ENCODE measurements at places on chromosomes 1 and 21.
A peak's percentile ranks its signal among the peaks of the same experiment; 100 is the strongest.

GRCh38 chr1:38297842-38298241, 251.2 kb upstream of the POU3F1 start:
- DNase-seq = no peak

DNA sequence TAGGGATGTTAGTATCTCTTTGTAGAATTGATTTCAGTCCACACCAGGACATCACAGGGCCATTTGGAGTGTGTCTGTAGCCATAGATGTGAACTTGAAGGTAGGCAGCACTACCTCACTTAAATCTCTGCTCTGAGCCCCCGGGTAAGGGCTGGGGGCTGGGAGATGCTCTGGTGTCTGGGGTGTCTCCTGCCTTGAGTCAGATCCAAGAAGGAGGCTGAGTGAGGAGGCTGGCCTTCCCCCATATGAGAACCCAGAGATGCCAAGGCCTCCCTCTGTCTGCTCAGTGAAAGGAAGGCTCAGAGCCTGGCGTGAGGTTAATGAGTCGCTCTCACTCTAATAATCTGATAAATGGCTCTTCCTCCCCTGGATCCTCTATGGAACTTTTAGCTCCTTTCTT, 161.6 kb downstream of the ACTL8 start:
- no peak for DNase-seq

- no peak for DNase-seq
Measured at GRCh38 chr21:32096411-32096810, 182.4 kb downstream of the MIS18A start.

GRCh38 chr1:31776516-31776915, 12.4 kb upstream of the ADGRB2 start:
- no peak for DNase-seq

GRCh38 chr1:209855623-209856022, 27.9 kb downstream of the UTP25 start:
- DNase-seq = no peak

GRCh38 chr1:190849346-190849745, 371.7 kb upstream of the BRINP3 start:
- no peak for DNase-seq

DNA sequence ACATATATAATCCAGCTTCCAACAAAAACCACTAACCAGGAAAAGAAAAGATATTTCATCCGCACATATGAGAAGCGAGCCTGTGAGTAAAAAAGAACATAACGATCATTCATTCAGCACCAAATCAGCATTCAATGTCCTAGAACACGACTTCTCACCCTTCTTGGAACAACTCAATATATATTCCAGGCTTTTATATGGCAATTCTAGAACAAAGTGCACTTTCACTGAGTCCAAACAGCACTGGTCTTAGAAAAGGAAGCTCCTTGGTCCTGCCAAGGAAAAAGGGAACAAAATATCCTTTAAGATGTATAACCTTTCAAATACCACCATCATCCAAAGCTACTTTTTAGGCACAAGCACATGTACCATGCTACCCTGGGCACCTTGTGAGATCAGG, 44.5 kb downstream of the RPL5 start:
- DNase-seq = no peak

DNA sequence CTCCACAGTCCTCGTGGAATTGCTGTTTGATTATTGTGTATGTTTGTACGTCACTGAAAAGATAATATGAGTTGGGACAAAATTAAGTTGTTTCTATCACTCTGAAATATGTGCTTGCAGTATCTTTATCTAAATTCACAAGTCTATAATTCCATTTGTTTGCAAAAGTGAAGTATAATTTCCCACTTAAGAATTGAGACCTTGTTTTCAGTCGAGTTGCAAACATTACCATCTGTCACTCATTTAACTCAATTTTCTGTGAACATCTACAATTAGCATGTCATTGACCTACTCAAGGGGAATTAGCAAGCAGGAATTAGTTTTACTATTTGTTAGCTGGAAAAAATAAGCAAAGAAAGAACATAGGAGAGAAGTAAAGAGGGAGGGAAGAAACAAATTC, 195.8 kb downstream of the TPR start:
- no peak for DNase-seq

- DNase-seq = no peak
Measured at GRCh38 chr1:225691861-225692516, 39.1 kb upstream of the ENAH start.

GRCh38 chr1:186022184-186022583, 288.0 kb downstream of the HMCN1 start:
- DNase-seq = no peak

DNA sequence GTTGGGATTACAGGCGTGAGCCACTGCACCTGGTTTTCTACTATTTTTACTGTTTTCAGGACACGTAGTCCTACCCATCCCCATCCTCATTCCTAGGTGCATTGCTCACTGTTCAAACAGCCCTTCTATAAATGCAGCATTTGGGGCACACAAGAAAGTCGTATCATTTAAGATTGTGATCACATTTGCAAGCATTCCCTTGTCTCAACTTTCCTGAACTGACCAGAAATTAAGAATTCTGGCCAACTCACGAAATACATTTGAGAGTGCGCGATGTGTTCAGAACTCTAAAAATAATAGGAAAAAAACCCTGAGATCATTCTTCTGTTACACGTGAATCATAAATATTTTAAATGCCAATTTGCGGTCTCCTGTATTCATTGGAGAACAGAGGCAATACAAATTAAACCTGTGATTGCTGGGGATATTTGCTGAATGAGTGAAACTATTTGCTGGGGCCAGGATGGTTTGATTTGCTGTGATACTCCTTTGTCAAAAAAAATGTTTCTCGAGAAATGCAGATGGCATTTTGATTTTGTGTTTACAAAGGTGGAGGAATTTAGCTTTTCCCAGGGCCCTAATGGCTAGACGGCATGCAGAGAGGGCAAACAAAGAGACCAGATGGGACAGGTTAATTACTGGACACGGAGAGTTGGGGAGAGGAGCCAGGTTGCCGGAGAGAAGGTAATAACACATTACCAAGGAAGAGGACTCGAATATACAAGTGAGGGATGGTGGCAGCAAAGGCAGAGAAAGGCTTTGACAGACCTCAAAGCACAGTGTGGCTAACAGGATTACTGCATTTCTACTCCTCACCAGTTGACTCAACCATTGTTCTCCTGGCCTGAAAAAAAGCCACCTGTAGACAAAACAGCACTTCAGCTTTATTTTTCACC, 38.4 kb downstream of the STPG1 start:
- DNase-seq = no peak

GRCh38 chr1:109250454-109251276, 1.3 kb downstream of the CELSR2 start:
- no peak for DNase-seq

DNA sequence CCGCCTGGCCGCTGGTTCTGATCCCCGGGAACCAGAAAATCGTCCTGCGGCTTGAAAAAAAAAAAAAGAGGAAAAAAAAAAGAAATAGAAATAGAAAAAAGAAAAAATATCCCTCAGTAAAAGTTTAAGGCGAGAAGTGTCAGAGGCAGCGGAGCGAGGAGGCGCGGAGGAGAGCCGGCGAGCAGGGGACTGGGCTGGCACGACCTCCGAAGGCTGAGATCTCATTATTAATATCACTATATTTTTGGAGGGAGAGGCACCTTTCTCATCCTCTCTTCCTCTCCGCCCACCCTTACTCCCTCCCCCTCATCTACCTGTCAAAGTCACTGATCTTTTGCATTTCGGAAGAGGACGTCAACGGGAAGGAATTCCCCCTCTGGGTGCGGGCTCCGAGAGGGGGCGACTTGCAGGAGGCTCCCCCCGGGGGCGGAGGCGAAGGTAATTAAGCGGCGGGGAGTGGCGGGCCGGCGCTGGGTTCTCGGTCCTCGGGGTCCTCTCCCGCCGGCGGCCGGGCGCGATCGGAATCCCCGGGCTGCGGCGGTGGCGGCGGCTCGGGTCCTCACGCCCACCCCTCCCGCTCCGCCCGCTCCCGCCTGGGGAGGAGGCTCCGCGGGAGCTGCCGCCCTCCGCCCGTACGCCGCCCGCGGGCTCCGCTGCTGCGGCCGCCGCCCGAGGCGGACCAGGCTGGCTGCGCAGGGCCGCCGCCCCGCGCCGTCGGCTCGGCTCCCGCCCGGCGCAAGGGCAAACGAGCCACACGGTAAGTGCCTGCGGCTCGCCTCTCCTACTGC, at the start of gene NTNG1:
TSS of gene NTNG1 (plus strand) at position 337 of the 788 bp plus-strand sequence.
- peak; percentile 33 for DNase-seq

DNA sequence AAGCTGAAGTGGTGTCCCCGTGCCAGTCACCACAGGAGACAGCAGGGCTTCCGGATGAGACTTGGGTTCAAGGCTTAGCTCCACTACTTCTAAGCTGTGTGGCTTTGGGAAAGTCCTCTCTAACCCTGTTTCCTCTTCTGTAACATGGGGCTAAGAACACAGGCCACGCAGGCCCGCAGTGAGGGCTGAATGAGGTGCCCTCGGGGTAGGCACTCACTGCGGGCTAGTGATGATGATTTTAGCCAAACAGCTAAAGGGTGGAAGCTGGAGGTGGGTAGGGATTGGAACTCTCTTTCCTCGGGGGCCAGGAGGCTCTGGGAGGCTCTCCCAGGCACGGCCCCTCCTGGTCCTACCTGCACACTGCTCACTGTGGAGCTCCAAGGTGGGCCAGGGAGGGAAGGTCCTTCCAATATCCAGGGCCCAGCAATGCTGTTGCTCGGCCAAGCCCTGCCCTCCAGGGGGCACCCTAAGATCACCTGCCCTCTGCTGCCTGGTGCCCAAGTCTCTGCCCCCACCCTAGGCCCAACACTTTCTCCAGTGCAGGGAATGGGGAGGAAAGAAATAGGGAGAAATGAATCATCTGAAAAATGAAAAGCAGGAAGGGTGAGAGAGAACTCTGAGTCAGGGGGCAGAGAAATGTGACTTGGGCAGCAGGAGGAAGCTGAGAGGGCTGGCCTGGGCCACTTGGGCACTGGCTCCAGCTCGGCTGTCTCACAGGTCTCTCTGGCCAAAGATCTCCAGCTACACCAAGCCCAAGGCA, 19.2 kb upstream of the EVA1B start:
- DNase-seq = no peak

DNA sequence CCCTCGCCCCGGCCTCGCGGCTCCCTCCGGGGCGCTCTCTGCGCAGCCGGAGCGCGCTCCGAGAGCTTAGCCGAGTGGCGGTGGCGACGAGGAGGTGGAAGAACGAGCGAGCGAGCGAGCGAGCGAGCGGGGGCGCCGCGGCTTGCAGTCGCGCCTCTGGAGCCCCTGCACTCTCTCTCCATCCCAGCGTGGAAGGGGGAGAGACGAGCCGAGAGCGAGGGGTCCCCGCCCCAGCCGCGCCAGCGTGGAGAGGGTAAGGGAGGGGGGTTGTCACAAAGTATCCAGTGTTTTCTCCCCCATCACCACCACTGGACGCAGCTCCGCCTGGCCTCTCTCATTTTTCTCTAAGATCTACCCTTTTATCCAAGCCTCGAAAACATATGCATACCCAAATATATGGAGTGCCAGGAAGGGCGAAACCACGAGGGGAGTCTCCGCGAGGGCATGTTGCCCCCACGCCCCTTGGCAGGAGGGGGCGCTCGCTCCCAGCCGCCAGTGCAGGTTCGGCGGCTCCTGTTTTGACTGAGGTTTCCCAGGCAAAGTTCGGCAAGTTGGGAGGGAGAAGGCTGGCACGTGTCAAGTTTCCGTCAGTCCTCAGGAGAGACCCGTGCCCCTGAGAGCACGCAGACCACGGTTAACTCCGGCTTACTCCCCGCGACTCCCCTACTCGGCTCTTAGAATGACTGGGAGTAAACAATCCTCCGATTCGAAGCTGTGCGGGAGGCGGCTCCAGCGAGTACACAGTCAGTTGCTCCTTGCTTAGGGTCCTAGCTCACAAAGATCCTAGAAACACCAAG, 569 bp upstream of the DAB1 start:
- peak; percentile 82 for DNase-seq

DNA sequence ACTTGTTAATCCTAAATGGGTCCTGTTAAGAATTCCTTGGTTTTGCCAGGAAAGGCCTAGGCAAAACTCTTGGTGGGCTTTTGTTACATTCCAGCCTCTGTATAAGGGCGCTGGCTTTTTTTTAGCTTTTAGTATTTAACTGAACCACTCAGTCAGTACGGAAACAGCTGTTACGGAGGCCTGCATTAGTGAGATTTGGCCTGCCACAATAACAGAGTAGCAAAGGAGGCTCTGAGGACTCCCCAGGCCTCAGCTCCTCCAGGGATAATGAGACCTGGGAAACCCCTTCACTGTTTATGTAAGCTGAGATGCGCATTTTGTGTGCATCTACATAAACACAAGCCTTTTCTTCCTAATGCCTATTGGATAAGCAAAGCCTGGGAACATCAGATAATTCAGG, 210.2 kb downstream of the APP start:
- no peak for DNase-seq

DNA sequence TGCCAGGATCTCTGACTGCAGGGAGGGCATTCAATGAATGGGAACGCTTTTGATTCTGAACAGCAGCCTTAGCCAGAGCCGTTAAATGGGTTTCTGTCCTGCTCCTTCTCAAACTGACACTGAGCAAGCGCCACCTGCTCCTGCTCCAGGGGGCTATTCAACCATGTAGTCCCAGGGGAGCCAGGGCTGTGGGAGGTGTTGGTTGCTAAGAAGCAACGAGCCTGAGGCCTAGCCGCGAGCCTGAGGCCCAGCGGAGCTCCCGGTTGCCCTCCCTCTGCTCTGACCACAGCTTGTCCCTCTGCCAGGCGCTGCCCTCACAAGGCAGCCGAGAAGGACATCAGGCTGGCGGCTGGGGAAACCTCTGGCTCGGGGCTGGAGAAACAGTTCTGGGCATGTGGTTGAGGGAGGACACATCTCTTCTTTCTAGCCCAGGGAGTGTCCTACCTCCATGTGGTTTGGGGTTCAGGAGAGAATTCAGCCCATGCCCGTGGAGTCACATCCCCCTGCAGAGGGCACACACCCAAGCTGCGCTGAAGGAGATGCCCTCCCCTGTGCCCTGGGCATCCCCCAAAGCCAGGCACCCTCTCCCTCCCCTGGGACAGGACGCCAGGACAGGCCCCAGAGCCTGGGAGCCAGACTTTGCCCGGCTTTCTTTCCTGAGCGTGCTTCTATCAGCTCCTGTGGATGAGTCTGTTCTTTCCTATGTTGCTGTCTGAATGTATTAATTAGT, 18.0 kb downstream of the PCP4 start:
- peak; percentile 43 for DNase-seq

DNA sequence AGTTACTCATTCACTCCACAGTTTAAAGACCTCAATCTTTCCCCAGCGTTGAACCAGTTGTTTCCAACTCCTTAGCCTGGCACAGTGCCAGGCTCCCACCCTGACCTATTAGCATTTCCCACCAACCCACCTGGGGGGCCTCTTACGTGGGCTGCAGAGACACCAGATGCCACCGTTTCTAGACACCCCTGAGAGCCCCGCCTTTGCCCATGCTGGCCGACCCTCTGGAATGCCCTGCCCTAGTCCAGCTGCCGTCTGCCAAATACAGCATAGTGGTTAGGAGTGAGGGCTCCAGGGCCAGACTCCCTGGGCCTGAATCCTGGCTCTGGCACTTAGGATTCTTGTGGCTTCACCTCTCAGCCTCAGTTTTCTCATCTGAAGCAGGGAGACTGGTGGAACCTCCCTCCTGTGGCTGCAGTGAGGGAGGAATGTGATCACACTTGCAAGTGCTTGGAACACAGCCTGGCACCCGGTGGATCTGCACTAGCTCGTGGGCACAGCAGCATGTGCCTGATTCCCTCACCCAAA, 65.2 kb downstream of the TMCO4 start:
- no peak for DNase-seq

GRCh38 chr1:201346337-201346939, 31.0 kb downstream of the TNNT2 start:
- DNase-seq = no peak

Measured in right kidney (tissue), 9 donors.